ENCODE measurements at places on chromosomes 13 and 19.
A peak's percentile ranks its signal among the peaks of the same experiment; 100 is the strongest.

DNA sequence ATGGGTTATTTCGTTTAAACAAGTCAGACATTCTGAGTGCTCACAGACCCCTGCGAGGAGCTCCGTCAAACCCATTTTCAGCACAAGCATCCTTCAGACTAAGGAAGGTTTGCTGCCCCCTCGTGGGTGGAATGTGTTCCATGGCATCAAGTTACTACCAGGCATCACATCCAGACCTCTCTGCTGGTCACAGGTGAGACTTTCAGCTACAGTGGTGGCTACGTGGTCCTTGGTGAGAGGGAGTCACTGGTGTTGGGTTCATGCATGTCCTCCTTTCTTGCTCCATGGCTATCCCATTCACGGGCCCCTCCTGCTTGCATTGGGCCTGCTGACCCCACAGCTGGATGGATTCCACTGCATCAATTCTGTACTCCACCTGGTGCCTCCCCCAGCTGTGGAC lies 9.1 kb upstream of the LILRB5 start:
- DNase-seq: peak; percentile 43

DNA sequence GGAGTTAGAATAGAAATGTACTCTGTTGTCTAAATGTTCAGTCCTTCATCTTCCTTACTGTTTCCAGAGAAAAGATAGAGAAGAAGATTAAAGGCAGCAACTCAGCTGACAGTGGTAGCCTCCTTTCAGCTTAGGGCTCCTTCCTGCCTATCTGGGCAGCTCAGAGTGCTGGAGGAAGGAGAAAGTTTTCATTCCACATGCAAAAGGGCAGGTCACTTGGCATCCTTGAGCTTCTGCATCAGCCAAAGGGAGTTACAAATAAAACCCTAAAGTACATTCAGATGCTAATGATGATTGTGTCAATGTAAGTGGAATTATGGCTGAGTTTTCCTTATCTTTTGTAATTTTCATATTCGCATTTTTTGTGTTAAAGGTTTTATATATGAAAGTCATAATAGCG lies 58.9 kb downstream of the ESD start:
- DNase-seq: no peak

DNA sequence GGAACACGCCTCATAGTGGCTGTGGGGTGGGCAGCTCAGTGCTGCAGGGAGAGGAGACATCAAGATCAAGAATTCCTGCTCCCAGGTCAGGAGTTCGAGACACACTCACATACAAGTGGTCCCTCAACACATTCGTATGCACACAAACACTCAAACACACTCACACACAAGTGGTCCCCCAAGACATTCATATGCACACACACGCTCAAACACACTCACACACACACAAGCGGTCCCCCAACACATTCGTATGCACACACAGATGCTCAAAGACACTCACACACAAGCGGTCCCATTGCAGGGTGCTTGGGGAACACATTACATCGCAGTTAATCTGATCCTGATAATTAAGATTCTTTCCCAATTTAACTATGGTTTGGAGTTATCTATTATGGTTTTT lies 28.2 kb downstream of the FCGBP start:
- DNase-seq: no peak

DNA sequence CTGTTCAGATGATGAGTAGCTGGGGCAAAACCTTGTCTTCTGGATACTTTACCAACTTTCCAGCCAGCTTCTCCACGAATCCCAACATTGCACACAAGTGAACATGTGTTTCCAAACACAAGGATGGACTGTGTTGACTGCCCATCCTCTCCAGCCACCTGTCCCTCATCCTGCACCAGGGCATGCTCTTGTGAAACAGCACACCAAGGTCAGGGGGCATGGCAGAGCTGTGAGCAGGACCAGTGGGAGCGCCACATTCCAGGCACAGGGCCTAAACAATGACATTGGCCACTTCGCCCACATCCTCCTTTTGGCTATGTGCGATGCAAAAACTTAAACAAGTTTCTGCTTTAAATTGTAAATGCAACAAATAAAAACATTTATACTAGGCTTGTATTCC lies 105.5 kb downstream of the IRS2 start:
- no peak for DNase-seq

DNA sequence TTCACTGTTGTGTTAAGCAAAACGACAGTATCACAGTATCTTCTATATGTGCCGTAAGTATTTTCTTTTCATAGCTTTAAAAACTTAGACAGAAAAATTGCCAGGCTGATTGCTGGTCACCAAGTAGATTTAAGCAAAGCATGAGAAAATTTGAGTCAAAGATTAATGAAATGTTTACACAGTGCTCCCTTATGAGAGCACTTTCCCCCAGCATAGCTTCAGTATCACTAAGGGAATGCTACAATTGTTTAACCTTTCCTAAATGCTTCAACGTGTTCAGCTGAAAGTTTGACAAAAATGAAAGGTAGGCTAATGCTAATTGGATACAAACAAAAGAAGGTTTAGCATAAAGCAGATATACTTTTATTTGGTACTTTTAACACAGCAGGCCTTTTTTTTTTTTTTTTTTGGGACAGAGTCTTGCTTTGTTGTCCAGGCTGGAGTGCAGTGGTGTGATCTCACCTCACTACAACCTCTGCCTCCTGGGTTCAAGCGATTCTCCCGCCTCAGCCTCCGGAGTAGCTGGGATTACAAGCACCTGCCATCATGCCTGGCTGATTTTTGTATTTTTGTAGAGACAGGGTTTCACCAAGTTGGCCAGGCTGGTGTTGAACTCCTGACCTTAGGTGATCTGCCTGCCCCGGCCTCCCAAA lies 23.4 kb downstream of the PCCA start:
- DNase-seq: no peak

DNA sequence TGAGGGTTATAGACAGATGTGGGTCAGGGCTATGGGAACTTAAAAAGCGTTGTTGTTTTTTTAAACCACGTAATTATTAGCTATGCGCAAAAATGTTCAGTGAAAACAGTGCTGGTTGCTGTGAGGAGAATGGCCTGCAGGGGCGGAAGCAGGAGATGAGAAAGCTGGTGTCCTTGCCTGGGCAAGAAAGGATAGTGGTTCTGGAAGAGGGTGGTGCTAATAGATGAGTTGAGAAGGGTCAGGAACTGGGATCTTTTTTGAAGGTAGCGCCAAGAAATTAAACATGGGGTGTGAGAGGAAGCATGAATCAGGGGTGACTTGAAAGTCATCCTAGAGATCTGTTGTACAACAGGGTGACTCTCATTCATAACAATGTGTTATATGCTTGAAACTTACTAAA lies 4.8 kb upstream of the SMG9 start:
- no peak for DNase-seq

GRCh38 chr19:16042533-16043085 lies 33.7 kb upstream of the TPM4 start:
- DNase-seq: no peak

GRCh38 chr19:391726-392374 lies 17.1 kb downstream of the C2CD4C start:
- no peak for DNase-seq

DNA sequence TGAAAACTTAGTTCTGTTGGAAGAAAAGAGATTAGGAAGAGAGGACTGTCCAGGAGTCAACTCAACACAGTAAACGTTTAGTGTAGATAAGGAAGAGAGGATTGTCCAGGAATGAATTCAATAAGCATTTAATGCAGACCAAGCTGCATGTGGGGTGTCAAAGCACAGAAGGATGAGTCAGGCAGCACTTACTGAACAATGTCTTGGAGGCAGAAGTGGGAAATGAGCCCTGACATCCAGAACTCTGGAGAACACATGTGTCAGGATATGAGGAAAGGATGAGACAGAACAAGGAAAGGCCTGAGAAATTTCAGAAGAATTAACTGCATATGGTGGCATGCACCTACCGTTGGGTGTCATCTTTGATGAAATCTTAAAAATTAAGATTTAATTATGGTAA lies 429.2 kb upstream of the HTR2A start:
- DNase-seq: no peak

GRCh38 chr13:105956921-105957320 lies 578.5 kb downstream of the EFNB2 start:
- DNase-seq: no peak

GRCh38 chr19:49436381-49437017 lies 4.8 kb downstream of the SLC17A7 start:
- peak; percentile 43 for DNase-seq

- no peak for DNase-seq
Observed at GRCh38 chr19:57667228-57667627, 1.5 kb upstream of the ZSCAN4 start.

DNA sequence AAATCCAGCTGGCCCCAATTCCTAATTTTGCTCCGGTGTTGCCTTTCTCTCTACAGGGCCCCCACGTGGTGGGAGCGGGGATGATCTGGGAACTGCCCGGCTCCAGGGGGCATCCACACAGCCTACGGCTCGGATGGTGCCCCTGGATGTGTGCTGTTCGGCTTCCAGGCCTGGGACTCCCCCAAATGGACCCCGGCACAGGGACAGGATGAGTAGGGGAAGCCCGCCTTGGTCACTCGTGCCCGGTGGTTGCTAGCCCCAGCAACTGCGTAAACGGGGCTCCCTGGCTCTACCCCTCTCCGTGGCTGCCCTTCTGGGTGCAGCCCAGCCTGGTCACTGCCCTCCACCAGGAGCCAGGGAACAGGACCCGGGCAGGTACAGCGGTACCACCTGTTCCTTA lies 111.5 kb downstream of the TEX26 start:
- DNase-seq: no peak

- no peak for DNase-seq
Observed at GRCh38 chr19:18489627-18490184, 32.2 kb downstream of the ELL start.

GRCh38 chr13:22703601-22704209 lies 477.1 kb upstream of the SGCG start:
- DNase-seq: no peak

DNA sequence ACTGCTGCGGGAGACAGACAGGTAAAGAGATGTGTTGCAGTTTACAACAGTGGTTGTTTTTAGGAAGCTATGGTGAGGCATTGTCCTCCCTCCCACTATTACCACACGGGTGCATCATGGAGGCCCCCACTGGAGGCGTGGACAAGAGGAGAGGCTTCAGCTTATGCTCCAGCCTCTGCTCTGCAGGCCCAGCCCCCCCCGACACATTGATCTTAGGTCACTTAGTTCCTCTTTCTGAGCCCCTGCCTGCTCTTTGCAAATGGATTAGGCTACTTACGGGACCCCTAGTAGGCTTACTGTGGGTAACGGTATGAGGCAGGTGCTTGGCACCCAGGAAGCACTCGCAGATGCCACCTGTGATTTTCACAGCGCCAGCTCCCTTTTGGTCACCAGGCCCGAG lies 123.9 kb downstream of the SLC7A1 start:
- no peak for DNase-seq

DNA sequence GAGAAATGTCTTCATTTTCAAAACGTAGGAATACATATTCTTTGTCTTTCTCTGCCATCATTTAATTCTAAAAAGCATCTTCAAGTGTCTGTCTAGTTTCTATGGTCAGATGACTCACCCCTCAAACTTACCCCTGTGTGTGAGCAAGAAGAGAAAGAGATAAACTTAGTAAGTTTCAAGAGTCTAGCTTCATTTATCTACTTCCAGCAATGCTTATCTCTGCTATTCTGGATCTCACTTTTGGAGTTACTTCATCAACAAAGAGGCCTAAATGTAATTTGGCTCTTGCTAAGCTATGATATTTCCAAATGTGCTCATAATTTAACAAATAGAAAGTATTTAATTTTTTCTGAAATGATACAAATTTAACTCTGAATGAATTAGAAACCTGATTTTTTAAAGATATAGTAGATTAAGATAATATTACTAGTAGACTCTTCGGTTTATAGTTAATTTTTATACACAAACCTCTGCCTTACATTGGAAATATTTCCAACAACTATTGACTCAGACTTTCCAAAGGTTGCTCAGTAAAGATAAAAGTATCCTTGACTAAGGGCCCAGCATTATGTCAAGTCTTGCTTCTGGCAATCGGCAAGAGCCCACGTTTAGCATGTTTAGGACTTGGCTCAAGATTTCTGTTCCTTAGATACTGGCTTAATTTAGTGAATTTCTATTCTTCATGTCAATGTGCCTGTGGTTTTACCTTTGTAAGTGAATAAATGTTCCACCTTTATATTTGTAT lies 1511.0 kb upstream of the SLC10A2 start:
- no peak for DNase-seq

DNA sequence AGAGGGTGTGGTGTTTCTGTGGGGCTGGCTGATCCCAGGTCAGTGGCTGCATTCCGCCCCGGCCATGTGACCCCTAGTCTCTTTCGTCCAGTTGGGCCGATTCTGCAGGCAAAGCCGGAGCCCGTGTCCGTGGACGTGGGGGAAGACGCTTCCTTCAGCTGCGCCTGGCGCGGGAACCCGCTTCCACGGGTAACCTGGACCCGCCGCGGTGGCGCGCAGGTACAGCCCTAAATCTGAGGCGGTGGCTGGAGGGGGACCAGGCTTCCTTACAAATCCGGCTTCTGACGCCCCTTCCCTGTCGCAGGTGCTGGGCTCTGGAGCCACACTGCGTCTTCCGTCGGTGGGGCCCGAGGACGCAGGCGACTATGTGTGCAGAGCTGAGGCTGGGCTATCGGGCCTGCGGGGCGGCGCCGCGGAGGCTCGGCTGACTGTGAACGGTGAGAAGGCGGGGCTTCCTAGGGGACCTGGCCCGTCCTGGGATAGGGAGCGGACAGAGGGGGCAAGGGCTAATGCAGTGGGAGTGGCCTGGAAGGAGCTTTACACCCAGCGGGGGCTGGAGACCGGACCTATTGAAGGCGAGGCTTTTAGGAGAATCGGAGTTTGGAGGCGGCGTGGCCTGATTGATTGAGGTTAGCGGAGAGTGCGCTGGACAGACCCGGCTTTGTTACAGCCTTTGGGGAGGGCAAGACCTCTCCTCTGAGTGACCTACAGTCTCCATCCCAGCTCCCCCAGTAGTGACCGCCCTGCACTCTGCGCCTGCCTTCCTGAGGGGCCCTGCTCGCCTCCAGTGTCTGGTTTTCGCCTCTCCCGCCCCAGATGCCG lies 4.3 kb downstream of the KIRREL2 start:
- DNase-seq: no peak

GRCh38 chr19:54949412-54949811 lies 2.1 kb upstream of the NLRP7 start:
- no peak for DNase-seq

- no peak for DNase-seq
Observed at GRCh38 chr19:51799774-51800472, 5.0 kb downstream of the FPR3 start.

GRCh38 chr19:52270266-52270885 lies 989 bp downstream of the ZNF766 start:
- DNase-seq: no peak

GRCh38 chr13:104295537-104295936 lies 1229.3 kb upstream of the SLC10A2 start:
- no peak for DNase-seq

DNA sequence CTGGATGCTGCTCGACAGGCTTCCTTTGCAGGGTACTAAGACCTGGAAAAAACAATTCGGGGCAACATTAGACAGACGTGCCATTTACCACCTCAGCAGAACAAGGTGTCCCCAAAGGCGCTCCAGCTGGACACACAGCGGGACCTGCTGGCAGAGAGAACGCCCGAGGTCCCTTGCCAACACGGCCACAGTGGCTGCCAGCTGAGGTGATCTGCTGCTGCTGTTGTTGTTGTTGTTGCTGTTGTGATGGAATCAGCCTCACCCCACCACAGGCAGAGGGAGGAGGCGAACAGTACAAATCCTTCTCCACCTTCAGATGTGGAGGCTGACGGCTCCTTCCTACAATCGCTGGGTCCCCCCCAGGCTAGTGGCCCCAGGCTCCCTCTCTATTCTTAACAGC lies 25.2 kb downstream of the ANKRD27 start:
- no peak for DNase-seq

- DNase-seq: no peak
Observed at GRCh38 chr13:78201411-78201810, 282.8 kb upstream of the EDNRB start.

Measured in effector memory CD4-positive, alpha-beta T cell (primary cell).